Hair follicular keratinocyte (primary cell): ENCODE measurements at places on chromosomes 4 and X. TPM values are rescaled to one million over a fixed set of nuclear protein-coding genes. Genes with fewer than 3 reads are reported as not detected.

Gene CENPI
- 9.1 and 14.7 TPM in 2 replicates for total RNA-seq

Gene MAGIX
- total RNA-seq: 4.8 and 11.0 TPM in 2 replicates

Gene SPARCL1
- total RNA-seq: not detected in 2 replicates

Gene LAGE3
- total RNA-seq: 42.2 and 56.3 TPM in 2 replicates

Gene TSPYL2
- total RNA-seq: 10.3 and 13.1 TPM in 2 replicates

Gene ANKRD37
- 3.8 and 10.3 TPM in 2 replicates for total RNA-seq

Gene S100G
- not detected in 2 replicates for total RNA-seq

Gene SUPT20HL2
- not detected in 2 replicates for total RNA-seq

Gene FAM13A
- 4.0 and 5.0 TPM in 2 replicates for total RNA-seq

Gene NUP54
- 38.4 and 58.9 TPM in 2 replicates for total RNA-seq

Gene COL4A5
- 33.2 and 66.1 TPM in 2 replicates for total RNA-seq

Gene TACR3
- not detected in 2 replicates for total RNA-seq

Gene LRIT3
- 0.11 TPM in 1 of 2 replicates, not detected in the other for total RNA-seq

Gene CC2D2A
- 9.7 and 19.1 TPM in 2 replicates for total RNA-seq

Gene RRH
- 0.16 TPM in 1 of 2 replicates, not detected in the other for total RNA-seq

Gene CT45A1
- not detected in 2 replicates for total RNA-seq

Gene SYP
- total RNA-seq: 0.16 and 0.30 TPM in 2 replicates

Gene PNPLA4
- 23.5 and 35.3 TPM in 2 replicates for total RNA-seq

Gene TDO2
- not detected in 2 replicates for total RNA-seq

Gene DAPP1
- 18.2 and 43.7 TPM in 2 replicates for total RNA-seq

Gene TMPRSS11A
- not detected in 2 replicates for total RNA-seq

Gene ARMCX6
- total RNA-seq: 19.2 and 24.8 TPM in 2 replicates

Gene SPOCK3
- total RNA-seq: 0.08 TPM in 2 replicates

Gene ZNF81
- 5.2 and 5.9 TPM in 2 replicates for total RNA-seq

Gene GYG2
- total RNA-seq: 0.23 TPM in 1 of 2 replicates, not detected in the other

Gene GPR119
- total RNA-seq: not detected in 2 replicates

Gene CPLX1
- total RNA-seq: 0.23 TPM in 1 of 2 replicates, not detected in the other

Gene USP51
- total RNA-seq: 0.38 and 0.39 TPM in 2 replicates

Gene KIAA1210
- not detected in 2 replicates for total RNA-seq

Gene IL21
- not detected in 2 replicates for total RNA-seq

Gene SNCA
- 51.6 and 59.9 TPM in 2 replicates for total RNA-seq

Gene GAGE12J
- total RNA-seq: not detected in 2 replicates

Gene ITM2A
- total RNA-seq: 10.2 and 15.3 TPM in 2 replicates

Gene IL13RA2
- total RNA-seq: 2.2 and 6.2 TPM in 2 replicates

Gene PDZD4
- 0.04 TPM in 1 of 2 replicates, not detected in the other for total RNA-seq

Gene NAP1L3
- total RNA-seq: 0.11 TPM in 1 of 2 replicates, not detected in the other

Gene STK26
- total RNA-seq: 29.7 and 32.5 TPM in 2 replicates

Gene GSX2
- total RNA-seq: not detected in 2 replicates

Gene EXOC1L
- not detected in 2 replicates for total RNA-seq

Gene UGT2B15
- total RNA-seq: not detected in 2 replicates

Gene UTP14A
- total RNA-seq: 16.7 and 24.5 TPM in 2 replicates

Gene KIF4A
- 5.2 and 12.3 TPM in 2 replicates for total RNA-seq

Gene TBC1D9
- 10.0 and 12.2 TPM in 2 replicates for total RNA-seq

Gene SPANXD
- total RNA-seq: not detected in 2 replicates

Gene VEGFC
- 45.7 and 61.1 TPM in 2 replicates for total RNA-seq

Gene DOK7
- total RNA-seq: 1.9 and 7.5 TPM in 2 replicates

Gene DCAF4L1
- total RNA-seq: not detected in 2 replicates
